ENCODE measurements at places on chromosomes 1 and 21.

GRCh38 chr1:51214615-51215131, 21.4 kb upstream of the RNF11 start:
- no peak for DNase-seq
- no peaks in the 10 kb centered on the region for H3K36me3 ChIP-seq
- H3K4me1 ChIP-seq, result peaks cover 21% of the 10 kb centered on the region
- no peaks in the 10 kb centered on the region for H3K27me3 ChIP-seq

GRCh38 chr1:34132161-34132420, 32.9 kb downstream of the CSMD2 start:
- no peak overlapping the region for H3K27ac ChIP-seq
- H3K4me1 ChIP-seq, result no peaks in the 10 kb centered on the region
- no peaks in the 10 kb centered on the region for H3K36me3 ChIP-seq
- no peak overlapping the region for H3K4me3 ChIP-seq

DNA sequence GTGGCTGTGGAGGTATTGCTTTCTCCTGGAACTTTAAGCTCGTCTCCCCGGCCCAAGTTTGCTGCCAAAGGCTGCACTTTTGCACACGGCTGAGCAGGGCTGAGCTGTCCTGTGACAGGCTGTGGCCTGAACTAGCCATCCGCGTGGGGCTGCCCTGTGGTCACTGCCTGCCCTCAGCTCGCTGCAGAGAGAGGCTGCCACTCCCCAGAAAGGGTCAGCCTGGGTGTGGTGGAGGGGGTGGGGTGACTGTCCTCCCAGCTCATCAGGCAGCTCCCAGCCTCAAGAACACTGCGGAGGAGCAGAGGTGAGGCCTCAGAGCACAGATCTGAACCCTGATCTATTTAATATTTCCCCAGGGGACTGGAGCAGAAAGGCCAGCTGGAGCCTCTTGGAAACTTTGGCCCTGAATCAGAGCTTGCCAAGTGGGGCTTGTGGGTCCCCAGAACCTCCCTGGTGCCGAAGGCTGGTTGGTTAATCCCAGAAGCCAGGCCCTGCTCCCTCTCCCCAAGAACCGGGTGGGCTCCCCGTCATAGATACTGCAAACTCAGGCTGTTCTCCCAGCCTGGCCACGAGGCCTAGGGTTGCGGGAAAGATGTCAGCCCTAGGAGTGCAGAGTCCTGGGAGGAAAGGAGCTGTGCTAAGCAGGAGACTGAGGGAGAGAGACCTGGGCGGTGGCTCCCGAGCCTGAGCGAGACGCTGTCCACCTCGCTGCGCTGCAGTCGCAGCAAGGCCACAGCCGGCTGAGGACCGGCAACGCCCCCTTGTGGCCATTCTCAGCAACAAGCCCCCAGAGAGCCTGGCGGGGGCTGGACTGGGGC, 125.1 kb upstream of the IPO9 start:
- no peak overlapping the region for H3K4me3 ChIP-seq
- peaks cover 11% of the 10 kb centered on the region for H3K4me1 ChIP-seq
- peak; percentile 76 for DNase-seq
- peaks cover 7% of the 10 kb centered on the region for H3K36me3 ChIP-seq
- H3K27me3 ChIP-seq, result no peaks in the 10 kb centered on the region
- peak overlapping the region; percentile 56 for H3K27ac ChIP-seq

- no peak overlapping the region for H3K4me3 ChIP-seq
- H3K36me3 ChIP-seq, result peaks cover 8% of the 10 kb centered on the region
- peaks cover 24% of the 10 kb centered on the region for H3K4me1 ChIP-seq
- no peak overlapping the region for H3K27ac ChIP-seq
- no peaks in the 10 kb centered on the region for H3K27me3 ChIP-seq
- DNase-seq, result no peak
Measured at GRCh38 chr1:185159966-185160365, 3.0 kb downstream of the SWT1 start.

- peaks cover 39% of the 10 kb centered on the region for H3K27me3 ChIP-seq
- H3K4me1 ChIP-seq, result peaks cover 26% of the 10 kb centered on the region
- no peak overlapping the region for H3K4me3 ChIP-seq
- H3K27ac ChIP-seq, result no peak overlapping the region
- H3K36me3 ChIP-seq, result no peaks in the 10 kb centered on the region
- DNase-seq, result no peak
Measured at GRCh38 chr1:87155648-87156047, 173.0 kb upstream of the LMO4 start.

DNA sequence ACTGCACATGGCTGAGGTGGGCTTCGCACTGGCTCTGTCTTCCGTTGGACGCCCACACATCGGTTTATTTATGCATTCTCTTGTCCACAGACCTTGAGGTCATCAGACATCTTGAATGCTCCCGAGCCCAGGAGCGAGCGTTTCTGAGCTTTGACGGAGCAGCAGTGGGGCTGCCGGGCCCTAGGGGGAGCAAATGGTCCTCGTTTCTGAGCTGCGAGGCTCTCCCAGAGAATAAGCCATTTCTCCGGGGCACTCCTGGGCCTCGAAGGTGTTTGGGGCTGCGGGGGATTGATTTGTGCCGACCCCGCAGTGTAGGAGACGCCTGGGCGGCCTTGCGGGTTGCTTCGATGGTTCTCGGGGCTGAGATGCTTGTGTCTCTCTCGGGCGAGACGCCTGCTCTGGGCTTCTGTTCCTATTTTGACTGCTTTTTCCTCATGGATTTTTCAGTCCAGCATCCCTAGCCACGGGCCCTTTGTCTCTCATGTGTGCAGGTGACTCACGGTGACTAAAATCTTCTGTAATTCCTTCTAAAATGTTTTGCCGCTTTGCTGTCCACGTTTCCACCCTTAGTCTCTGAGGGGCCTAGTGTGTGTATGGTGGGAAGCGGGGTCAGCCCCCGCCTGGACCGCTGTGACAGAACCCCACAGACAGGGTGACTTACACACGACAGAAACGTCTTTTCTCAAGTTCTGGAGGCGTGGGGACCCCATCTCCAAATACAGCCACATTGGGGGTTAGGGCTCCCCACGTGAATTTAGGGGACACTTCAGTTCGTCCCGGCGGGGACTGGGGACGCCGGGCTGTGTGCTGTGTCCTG, 62.1 kb downstream of the FAAP20 start:
- peak overlapping the region; percentile 69 for H3K4me3 ChIP-seq
- peaks cover 40% of the 10 kb centered on the region for H3K4me1 ChIP-seq
- H3K27me3 ChIP-seq, result no peaks in the 10 kb centered on the region
- peak overlapping the region; percentile 96 for H3K27ac ChIP-seq
- H3K36me3 ChIP-seq, result no peaks in the 10 kb centered on the region

- no peak overlapping the region for H3K4me3 ChIP-seq
- no peak for DNase-seq
- no peaks in the 10 kb centered on the region for H3K4me1 ChIP-seq
- H3K27me3 ChIP-seq, result peaks cover 51% of the 10 kb centered on the region
Measured at GRCh38 chr21:33174756-33175155, 55.0 kb upstream of the IFNAR2 start.

GRCh38 chr1:232473324-232473723, 156.6 kb downstream of the SIPA1L2 start:
- peaks cover 48% of the 10 kb centered on the region for H3K4me1 ChIP-seq
- no peak for DNase-seq
- H3K27ac ChIP-seq, result peak overlapping the region; percentile 61
- H3K4me3 ChIP-seq, result no peak overlapping the region
- H3K27me3 ChIP-seq, result no peaks in the 10 kb centered on the region

DNA sequence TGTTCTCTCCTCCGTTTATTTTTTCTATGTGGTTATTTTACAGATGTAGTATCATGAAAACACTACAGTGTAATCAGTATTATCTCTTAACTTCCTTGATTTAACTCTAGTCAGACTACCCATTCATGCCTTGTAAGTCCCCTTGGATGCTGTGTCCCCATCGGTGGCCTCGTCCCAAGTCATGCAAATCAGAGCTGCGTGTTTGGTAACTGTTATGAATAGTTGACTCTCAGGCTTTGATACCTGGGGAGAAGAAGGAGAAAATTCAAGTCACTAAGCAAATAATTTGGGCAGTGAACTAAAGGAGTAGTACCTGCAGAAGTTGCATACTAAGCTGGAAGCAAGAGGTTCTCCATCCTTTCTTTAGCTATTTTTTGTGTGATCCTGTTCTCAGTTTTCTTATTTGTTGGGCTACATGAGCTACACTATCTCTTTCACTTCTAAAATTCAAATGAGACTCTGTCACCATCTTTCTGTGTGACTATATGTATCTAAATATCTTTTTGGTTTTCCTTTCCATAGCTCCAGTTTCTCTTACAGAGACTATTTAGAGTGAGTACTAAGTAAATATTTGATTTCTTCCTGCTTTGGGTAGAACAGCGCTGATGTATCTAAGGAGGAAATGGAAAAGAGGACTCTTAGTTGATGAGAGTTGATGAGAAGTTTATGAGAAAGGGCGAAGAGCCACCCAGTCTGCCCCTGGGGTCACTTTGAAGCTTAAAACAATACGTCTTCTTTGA, 50.9 kb downstream of the VANGL2 start:
- H3K4me3 ChIP-seq, result no peak overlapping the region
- H3K27ac ChIP-seq, result no peak overlapping the region
- H3K27me3 ChIP-seq, result no peaks in the 10 kb centered on the region

- no peak overlapping the region for H3K27ac ChIP-seq
- H3K4me3 ChIP-seq, result no peak overlapping the region
- H3K4me1 ChIP-seq, result no peaks in the 10 kb centered on the region
- no peak for DNase-seq
- H3K36me3 ChIP-seq, result no peaks in the 10 kb centered on the region
Measured at GRCh38 chr1:24988558-24988912, 58.5 kb upstream of the RUNX3 start.

DNA sequence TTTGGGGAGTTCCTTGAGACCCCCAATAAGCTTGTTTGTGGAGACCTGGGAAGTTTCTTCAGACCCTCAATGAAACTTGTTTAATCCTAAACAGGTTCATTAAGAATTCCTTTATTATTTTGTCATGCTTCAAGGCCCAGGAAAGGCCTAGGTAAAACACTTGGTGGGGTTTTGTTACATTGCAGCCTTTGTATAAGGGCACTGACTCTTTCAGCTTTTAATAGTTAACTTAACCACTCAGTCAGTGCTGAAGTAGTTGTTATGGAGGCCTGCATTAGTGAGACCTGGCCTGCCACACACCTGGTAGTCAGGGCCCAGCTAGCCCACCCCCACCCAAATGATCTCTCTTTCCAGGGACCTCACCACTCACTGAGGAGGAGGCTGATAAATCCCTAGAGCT, 103.7 kb downstream of the FCRL5 start:
- no peak overlapping the region for H3K27ac ChIP-seq
- H3K27me3 ChIP-seq, result no peaks in the 10 kb centered on the region
- H3K4me3 ChIP-seq, result no peak overlapping the region
- no peak for DNase-seq
- H3K4me1 ChIP-seq, result peaks cover 9% of the 10 kb centered on the region

GRCh38 chr1:172398193-172398592, 22.3 kb upstream of the C1orf105 start:
- peaks cover 87% of the 10 kb centered on the region for H3K4me1 ChIP-seq
- DNase-seq, result no peak
- no peaks in the 10 kb centered on the region for H3K27me3 ChIP-seq
- no peaks in the 10 kb centered on the region for H3K36me3 ChIP-seq
- H3K27ac ChIP-seq, result peak overlapping the region; percentile 97

GRCh38 chr1:6273380-6273891, 12.5 kb upstream of the GPR153 start:
- DNase-seq, result no peak
- no peak overlapping the region for H3K27ac ChIP-seq
- H3K4me1 ChIP-seq, result peaks cover 61% of the 10 kb centered on the region
- H3K4me3 ChIP-seq, result no peak overlapping the region
- H3K27me3 ChIP-seq, result no peaks in the 10 kb centered on the region

DNA sequence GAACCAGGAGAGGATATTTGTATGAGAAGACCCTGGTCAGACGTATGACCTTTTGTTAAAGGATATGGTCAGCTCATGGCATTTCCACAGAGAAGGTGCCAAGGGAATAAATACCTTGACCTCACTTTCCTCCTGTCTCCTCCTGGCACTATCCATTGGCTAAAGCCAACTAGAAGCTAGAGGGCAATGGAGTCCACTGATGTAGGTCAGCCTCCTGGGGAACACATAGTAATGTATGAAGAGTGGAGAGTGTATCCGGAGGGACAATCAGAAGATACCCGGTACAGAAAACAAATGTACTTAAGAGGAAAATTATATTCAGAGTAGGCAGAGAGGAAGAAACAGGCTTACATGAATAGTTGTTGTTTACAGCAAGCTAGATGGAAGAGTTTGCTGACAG, 698 bp upstream of the NTMT2 start:
- no peaks in the 10 kb centered on the region for H3K36me3 ChIP-seq
- no peaks in the 10 kb centered on the region for H3K27me3 ChIP-seq
- DNase-seq, result no peak
- no peak overlapping the region for H3K4me3 ChIP-seq
- peaks cover 25% of the 10 kb centered on the region for H3K4me1 ChIP-seq
- no peak overlapping the region for H3K27ac ChIP-seq

DNA sequence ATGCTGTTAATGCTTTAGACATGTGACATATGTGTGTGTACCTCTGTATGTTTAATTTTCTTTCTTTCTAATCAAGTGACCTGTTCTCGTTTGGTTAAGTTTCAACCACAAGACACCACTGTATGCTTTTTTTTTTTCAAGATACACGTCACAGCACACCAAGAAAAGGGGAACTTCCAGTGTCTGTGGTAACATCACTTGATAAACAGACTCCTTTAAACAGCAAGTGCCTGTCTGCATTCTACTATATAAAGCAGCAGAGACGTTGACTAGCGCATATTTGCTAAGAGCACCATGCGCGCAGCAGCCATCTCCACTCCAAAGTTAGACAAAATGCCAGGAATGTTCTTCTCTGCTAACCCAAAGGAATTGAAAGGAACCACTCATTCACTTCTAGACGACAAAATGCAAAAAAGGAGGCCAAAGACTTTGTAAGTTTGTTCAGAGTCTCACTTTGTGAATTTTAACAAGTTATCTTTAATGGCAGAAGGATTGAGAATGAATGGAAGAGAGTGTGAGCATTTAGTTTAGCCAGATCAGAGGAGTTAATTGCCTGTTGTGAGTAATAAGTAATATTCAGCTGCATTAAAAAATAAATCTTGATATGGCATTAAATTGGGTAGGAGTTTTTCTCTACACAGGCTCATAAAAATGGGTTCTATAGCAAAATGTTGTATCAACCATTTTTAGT, at the start of gene RGS1:
Gene RGS1, plus strand, starts transcription at position 275 of the 691 bp plus-strand sequence. Its CDS starts 20 bp downstream, at position 295.
- DNase-seq, result no peak
- no peak within 1 kb of the TSS for H3K27ac ChIP-seq
- H3K27me3 ChIP-seq, result no peaks in the 10 kb centered on the region
- H3K36me3 ChIP-seq, result peaks cover 1% of the 10 kb centered on the region

GRCh38 chr1:111725192-111725591, 14.0 kb downstream of the INKA2 start:
- no peak for DNase-seq
- H3K27ac ChIP-seq, result no peak overlapping the region
- peaks cover 20% of the 10 kb centered on the region for H3K27me3 ChIP-seq
- no peak overlapping the region for H3K4me3 ChIP-seq
- no peaks in the 10 kb centered on the region for H3K36me3 ChIP-seq

DNA sequence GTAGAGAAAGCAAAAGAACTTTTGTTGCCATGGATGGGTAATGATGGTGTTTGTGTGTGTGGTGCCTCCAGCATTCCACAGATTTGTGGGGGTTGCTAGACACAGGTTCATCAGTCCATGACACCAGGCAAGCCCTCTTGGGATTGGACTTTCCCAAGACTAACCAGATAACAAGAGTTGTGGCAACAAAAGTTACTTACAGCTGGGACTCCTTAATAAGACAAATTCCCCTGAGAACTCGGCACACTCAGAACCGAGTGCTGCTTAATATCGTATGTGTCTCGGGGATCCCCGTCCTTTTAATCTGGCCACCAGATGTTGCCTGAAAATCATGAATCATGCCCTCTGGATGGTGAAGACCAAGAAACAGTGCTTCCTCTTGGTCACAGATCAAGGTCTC, 193.3 kb downstream of the AJAP1 start:
- H3K27me3 ChIP-seq, result peaks cover 3% of the 10 kb centered on the region
- H3K27ac ChIP-seq, result no peak overlapping the region
- H3K4me1 ChIP-seq, result no peaks in the 10 kb centered on the region
- H3K4me3 ChIP-seq, result no peak overlapping the region
- H3K36me3 ChIP-seq, result no peaks in the 10 kb centered on the region
- no peak for DNase-seq

Data from mesothelial cell of epicardium (in vitro differentiated cells).